ENCODE measurements at places on chromosomes 1 and 21.

- no peak for DNase-seq
Observed at GRCh38 chr21:46250146-46250725, 21.7 kb upstream of the LSS start.

- no peak for DNase-seq
Observed at GRCh38 chr21:26847921-26848320, 2.7 kb upstream of the ADAMTS1 start.

GRCh38 chr1:60921175-60921574 is 161.2 kb upstream of the NFIA start:
- no peak for DNase-seq

DNA sequence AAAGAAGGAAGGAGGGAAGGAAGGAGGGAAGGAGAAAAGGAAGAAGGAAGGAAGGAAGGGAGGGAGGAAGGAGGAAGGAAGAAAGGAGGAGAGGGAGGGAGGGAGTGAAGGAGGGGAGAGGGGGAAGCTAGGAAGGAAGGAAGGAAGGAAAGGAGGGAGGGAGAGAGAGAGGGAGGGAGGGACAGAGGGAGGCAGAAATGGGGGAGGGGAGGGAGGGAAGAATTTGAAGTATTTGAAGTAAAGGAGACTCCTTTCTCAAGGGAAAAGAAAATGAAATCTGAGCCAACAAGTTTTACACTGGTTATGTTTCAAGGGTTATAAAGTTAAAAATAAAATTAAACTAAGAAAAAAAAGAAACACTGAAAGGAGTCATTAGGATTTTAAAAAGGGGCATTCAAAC is 431.4 kb downstream of the BRINP3 start:
- no peak for DNase-seq
